GM12878 (cell line): ENCODE measurements at places on chromosomes 5 and 9.

GRCh38 chr9:126348911-126349550 lies 22.4 kb downstream of the MVB12B start:
- no peak for DNase-seq

DNA sequence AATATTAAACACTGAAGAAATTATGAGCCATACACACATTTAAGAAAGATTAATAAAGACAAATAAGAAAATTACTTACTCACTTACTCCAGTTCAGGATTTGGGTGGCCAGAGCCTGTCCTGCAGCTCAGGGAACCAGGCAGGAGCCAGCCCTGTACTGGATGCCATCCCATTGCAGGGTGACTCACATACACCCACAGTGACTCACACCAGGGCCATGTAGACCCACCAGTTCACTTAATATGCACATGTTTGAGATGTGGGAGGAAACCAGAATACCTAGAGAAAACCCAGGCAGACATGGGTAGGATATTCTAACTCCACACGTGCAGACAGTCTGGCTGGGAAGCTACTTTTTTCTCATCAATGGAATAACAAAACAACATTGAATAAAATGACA lies 49.6 kb upstream of the ADRB2 start:
- DNase-seq = no peak

DNA sequence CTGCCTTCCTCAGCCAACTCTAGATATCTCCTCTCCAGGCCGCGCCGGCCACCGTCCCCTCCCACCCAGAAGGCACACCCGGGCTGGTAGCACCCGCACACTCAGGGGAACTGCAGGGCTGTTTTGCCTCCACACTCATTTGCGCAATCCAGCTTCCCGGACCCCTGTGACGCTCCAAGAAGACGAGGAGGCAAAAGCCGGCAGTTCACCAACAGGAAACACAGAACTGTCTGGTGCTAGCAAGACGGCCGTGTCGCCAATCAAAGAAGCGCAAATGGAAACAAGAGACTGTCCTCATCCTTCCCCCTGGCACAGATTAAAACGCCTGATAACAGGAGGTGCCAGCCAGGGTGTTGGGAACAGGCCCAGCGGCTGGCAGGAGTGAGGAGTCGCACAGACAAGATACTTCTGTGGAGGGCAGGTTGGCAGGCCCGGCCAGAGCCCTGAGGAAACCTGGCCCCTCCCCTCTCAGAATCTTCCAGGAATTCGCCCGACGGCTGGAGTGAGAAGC lies 7.8 kb downstream of the AGPAT2 start:
- DNase-seq = no peak

DNA sequence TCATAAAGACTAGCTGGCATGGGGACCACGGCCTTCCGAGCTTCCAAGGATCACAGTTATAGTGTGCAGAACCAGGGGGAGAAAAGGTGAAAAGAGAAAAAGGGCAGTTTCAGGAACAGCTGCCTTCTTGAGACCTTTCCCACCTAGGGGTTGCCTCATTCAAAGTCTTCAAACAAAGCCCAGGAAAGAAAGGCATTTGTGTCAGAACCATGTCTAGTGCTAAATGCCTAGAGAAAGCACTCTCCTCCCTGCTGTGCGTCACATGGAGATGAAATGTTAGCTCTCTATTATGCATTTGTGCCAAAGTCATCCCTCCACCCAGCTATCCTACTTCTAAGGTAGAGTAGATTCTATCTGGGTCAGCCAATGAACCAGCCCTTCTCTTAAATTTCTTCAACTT lies 1037.3 kb upstream of the WWC1 start:
- DNase-seq = no peak

DNA sequence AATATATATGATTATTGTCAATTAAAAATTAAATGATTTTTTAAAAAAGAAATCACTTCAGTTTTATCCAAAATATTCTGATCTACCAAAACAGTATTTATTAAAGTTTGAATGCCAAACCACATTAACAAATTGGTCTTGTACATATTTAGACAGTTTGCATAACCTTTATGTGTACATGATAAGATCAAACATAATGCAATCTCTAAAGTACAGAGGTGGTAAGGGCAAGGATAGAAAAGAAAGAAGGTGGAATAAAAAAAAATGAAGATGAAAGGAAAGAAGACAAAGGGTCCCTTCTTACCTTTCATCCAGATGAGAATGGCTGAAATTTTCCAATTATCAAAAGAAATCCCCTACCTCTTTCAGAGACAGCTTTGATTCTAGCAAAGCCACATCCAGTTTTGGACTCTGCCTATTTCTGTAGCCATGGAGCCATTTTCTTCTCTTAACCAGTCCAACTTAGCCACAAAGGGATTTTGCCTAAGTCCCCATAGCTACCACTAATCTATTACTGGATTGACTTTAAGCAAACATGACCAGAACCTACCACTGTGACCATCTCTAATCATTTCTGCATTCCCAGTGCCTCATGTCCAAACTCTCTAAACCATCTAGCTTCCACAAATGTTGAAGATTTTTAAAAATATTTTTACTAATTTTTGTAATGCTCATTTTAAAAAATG lies 133.3 kb upstream of the TRPM3 start:
- DNase-seq = no peak

- no peak for DNase-seq
Measured at GRCh38 chr9:28155671-28156070, 582.4 kb upstream of the C9orf72 start.

DNA sequence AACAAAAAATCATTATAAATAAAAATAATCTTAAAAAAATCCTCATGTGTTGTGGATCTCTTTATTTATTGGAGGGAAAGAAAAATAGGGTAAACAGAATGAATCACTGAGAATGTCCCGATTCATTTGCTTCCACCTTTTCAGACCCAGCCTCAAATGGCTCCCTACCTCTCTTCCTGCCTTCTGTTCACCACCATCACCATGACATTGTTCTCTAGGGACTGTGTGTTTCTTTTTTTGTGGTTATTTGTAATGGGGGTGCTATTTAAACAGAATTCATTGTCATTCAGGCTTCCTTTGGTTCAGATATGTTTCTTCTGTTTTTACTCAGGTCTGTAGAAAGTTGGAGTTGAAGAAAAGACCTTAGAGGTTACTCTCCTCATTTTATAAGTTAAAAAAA lies 198.2 kb downstream of the KIF4B start:
- no peak for DNase-seq

DNA sequence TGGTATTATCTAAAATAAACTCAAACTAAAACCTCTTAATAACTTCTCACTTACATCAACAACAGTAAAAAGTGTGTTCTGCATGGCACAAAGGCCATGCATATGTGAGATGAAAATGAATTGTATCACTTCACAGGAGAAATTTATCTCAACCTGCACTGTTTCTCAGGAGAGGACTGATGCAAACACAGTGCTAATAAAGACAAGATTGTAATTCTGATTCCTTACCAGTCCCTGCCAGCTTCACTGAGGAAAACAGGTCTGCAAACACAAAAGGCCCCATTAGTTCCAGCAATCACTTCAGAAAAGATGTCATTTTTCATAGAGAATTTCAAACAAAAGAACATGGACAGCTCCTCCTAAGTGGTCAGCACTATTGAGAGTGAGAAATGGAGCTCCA lies 117.3 kb upstream of the PDE4D start:
- no peak for DNase-seq

- DNase-seq = no peak
Measured at GRCh38 chr9:2029666-2030170, 14.6 kb downstream of the SMARCA2 start.

DNA sequence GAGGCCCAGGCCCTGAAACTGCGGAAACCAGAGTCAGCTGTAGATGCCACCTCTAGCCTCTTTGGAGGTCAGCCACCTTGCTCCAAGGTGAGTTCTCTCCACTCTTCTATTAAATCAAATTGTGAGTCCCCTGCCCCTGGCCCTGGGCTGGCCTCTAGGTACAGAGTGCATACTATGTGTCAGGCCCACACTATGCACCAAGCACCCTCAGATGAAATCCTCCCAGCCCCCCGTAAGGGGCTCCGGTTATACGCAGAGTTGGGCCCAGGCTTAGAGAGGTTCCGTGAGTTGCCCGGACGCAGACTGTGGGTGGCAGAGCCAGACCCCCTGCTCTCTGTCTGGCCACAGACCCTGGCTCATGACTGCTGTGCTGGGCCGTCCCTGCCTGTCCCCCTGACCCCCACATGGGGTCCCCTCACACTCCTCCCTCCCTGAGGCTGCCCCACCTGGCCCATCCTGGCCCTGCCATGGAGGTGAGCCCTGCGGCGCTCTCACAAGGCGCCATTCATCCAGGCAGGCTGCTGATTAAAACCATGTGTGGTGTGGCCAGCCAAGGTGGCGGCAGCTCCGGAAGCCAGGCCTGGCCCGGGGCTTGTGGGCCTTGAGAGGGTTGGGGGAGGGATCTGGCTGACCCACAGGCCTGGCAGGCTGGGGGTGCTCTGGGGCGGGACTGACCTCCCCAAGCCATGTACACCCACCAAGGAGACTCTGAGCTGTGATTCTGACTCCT lies 65.5 kb upstream of the SYNPO start:
- no peak for DNase-seq

DNA sequence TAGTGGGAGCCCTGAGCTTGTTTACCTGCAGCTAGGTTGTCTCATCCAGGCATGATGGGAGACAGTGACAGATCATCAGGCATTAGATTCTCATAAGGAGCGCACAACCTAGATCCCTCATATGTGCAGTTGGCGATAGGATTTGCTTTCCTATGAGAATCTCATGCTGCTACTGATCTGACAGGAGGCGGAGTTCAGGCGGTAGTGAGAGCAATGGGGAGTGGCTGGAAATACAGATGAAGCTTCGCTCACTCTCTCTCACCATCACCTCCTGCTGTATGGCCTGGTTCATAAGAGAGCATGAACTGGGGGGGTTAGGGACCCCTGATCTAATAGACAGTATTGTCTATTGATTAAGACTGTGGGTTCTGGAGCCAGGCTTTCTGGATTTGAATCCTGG lies 24.9 kb downstream of the SMAD5 start:
- DNase-seq = no peak

GRCh38 chr9:21862871-21863270 lies 60.4 kb downstream of the MTAP start:
- no peak for DNase-seq

DNA sequence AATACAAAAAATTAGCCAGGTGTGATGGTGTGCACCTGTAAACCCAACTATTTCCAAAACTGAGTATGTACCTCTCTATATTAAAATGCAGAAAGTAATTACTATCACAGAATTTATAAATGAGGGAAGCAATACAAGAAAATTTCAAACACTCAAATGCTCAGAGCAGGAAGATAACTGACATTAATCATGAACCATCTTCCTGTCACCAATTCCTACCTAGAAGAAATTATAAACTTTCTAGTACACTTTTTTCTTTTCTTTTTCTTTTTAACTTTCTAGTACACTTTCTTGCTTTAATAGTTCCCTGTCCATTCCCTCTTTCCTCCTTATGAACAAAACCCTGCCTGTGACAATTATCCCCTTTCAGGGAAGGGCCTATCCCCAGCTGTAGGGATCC lies 106.8 kb downstream of the MED27 start:
- DNase-seq = no peak

- DNase-seq = no peak
Measured at GRCh38 chr5:35899800-35900199, 38.6 kb downstream of the CAPSL start.

DNA sequence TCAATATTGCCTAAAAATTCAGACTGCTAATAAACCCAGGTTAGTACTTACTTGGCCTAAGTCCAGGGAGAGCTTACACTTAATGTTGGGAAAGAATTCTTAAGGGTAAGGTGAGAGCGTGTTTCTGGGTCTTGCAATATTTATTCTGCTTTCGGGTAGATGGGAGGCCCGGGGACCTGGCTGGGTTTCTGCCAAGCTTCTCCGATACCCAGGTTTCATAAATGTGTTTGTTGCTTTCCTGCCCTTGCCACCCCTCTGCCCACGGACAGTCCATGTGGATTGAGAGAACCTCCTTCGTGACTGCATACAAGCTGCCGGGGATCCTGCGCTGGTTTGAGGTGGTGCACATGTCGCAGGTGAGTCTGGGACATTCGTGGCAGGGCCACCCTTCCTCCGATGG lies 48.4 kb upstream of the FOXI1 start:
- no peak for DNase-seq

DNA sequence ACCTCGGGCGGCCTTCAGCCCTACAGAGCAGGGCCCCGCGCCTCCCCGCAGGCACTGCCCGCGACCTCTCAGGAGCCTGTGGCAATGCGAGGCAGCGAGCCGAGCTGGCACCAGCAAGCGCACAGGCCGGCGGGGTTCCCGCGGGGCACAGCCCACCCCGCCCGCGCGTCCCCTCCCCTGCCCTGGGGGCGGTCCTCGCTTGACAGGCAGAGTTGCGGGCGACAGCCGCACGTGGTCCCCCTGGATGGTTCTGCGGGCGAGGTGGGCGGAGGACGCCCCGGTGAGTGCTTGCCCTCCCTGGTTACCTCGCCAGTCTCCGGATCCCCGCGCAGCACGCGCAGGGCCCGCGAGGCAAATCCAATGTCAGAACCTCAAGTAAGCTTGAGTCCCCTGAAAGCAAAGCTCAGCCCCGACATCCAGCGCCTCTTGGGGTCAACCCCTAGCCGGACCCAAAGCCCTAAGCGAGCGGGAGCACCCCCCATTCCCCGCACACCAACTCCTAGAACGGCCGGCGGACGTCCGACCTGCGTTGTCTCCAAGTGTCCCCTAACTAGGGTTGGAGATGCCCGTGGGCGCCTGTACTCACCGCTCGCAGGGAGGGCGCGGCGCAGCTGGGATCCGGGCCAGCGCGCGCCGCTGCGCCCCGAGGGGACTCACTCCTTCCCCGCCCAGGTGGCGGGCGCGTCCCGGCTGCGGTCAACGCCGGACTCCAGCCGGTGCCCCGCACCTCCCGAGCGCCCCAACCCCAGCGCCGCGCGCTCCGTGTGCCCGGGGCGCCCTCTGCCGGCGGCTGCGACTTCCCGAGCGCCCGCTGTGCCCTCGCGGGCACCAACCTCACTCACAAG lies at the start of gene DRD1:
Gene DRD1, minus strand, starts transcription at position 123 of the 845 bp plus-strand sequence. CDS start 1,083 bp downstream, outside the sequence.
- DNase-seq = no peak

GRCh38 chr9:2727966-2728613 lies 10.8 kb downstream of the KCNV2 start:
- peak; percentile 61 for DNase-seq

DNA sequence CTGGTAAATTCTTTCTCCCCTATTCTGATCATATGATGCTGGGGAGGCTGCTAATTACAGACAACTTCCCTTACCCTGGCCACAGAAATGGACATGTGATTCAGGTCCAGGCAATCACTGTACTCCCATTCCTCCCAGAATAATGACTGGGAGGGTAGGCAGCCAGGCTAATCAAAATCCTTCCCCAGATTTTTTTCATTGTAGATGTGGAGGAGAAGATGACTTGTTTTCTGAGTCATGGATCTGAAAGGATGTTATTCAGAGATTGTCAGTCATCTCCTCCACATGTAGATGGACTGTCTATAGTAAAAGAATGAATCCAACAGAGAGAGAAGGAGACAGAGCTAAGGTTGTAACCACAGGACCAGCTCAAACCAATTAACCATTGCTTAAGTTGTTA lies 123.9 kb upstream of the PUM3 start:
- DNase-seq = no peak

- no peak for DNase-seq
Measured at GRCh38 chr9:131910572-131910971, 169.1 kb downstream of the MED27 start.

- DNase-seq = no peak
Measured at GRCh38 chr5:174553556-174553955, 170.8 kb upstream of the MSX2 start.

- no peak for DNase-seq
Measured at GRCh38 chr5:54703133-54703532, 185.6 kb downstream of the SNX18 start.

- no peak for DNase-seq
Measured at GRCh38 chr9:92504881-92505280, 22.6 kb upstream of the ASPN start.

GRCh38 chr9:126621061-126621918 lies 7.6 kb downstream of the LMX1B start:
- no peak for DNase-seq
